ENCODE measurements at places on chromosomes 7 and 10.
A peak's percentile ranks its signal among the peaks of the same experiment; 100 is the strongest.

GRCh38 chr10:97683556-97684367 is 3.3 kb downstream of the AVPI1 start:
- peak; percentile 55 for DNase-seq

DNA sequence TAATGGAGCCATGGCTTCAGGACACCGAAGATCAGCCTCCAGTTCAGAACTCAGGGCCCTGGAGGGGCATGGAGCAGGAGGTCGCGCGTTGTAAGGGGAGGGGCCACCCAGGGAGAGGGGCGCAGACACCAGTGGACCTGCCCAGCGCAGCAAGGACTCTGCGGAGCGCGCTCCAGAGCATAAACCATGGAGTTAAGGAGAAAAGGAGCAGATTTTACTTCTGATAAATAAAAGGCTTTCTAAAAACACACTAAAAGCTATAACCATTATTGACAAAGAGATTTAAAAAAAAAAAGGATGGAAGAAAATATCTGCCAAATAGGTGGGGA is 10.5 kb downstream of the CALY start:
- DNase-seq, result no peak

DNA sequence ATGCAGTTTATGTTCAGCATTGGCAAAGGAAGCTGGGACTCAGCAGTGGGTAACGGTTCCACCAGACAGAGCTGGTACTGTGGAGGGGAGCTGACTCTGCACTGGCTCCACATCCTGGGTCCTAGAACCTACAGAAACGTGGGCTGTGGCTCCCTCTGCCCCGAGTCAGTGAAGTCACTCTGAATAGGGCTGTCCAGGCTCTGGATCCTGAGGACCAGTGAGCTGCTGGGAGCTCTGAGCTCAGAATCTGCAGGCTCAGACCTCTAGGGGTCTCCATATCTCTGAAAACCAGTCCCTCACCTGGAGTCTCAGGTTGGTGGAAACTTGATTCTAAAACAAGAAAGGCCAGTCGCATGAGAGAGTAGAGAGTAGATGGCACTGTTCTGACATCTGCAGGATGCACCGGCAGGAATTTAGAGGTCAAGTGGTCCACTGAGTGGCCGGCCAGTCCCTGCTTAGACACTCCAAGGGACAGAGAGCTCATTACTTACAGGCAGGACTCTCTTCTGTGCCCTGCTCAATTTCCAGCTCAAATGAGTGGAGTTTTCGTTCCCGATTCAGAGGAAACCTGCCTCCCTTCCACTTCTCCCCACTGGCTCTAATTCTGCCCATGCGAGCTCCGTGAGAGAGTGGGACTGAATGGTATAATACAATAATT is 18.6 kb downstream of the NPFFR1 start:
- peak; percentile 6 for DNase-seq

- no peak for DNase-seq
Observed at GRCh38 chr10:29728541-29729049, 93.8 kb upstream of the SVIL start.

- DNase-seq, result peak; percentile 2
Observed at GRCh38 chr7:51428217-51428887, 111.7 kb upstream of the COBL start.

DNA sequence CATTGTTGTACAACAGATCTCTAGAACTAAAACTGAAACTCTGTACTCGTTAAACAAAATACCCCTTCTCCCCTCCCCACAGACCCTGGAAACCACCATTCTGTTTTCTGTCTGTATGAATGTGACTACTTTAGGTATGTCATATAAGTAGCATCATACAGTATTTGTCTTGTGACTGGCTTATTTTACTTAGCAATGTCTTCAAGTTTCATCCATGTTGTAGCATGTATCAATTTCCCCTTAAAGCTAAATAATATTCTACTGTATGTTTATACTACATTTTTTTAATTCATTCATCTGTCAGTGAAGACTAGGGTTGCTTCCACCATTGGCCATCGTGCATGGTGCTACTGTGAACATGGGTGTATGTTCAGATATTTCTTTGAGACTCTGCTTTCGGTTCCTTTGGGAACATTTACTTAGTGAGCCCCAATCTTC is 71.2 kb upstream of the RPA3 start:
- no peak for DNase-seq

GRCh38 chr7:41306486-41306885 is 396.4 kb downstream of the INHBA start:
- no peak for DNase-seq
